Posterior cingulate gyrus (tissue), 11 donors: ENCODE measurements at places on chromosomes 16 and 17.

- no peak for DNase-seq
Observed at GRCh38 chr17:1865252-1866037, 35.6 kb downstream of the RPA1 start.

GRCh38 chr17:44786551-44787081 is 27.8 kb downstream of the ADAM11 start:
- no peak for DNase-seq

- DNase-seq: no peak
Observed at GRCh38 chr16:85448557-85449190, 164.4 kb upstream of the GSE1 start.

- DNase-seq: peak; percentile 76
Observed at GRCh38 chr16:66335704-66336329, 30.7 kb upstream of the CDH5 start.

DNA sequence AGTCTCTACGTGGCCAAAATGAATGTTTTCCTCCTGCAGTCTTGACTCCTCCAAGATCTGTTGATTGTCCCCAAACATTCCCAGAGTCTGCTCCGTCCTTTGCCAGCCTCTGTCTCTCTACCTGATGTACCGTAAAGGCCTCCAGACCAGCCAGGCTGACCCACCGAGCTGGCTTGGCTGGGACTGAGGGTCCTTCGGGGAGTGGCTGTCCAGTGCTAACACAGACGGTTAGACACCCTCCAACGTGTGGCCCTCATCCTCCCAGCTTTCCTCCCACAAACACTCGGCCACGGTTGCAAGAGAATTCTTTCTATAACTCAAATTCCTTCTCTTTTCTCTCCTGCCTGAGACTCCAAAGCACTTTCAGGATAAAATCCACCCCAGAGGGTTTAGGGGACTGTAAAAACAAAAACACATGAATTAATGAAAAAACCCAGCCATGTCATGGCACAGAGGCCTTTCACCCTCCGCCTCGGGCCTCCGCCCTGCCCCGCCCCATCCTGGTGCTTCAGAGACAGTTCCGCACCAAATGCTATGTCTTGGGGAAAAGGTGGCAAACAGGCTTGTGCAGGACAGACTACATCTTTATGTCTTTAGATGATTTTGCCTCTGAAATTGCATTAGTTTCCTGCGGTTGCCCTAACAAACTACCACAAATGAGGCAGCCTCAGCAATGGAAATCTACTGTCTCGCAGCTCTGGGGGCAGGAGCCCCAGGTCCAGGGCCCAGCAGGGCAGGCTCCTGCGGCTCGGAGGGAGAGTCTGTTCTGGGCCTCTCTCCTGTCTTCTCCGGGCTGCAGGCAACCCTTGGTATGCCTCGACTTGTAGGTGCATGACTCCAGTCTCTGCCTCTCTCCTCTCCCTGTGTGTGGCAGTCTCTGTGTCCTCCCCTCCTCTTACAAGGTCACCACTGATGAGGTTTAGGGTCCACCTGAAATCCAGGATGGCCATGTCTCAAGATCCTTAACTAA is 72.5 kb upstream of the CBX4 start:
- DNase-seq: no peak

GRCh38 chr16:73176577-73177013 is 128.7 kb upstream of the ZFHX3 start:
- no peak for DNase-seq

- DNase-seq: no peak
Observed at GRCh38 chr17:55814377-55814776, 63.5 kb downstream of the PCTP start.

DNA sequence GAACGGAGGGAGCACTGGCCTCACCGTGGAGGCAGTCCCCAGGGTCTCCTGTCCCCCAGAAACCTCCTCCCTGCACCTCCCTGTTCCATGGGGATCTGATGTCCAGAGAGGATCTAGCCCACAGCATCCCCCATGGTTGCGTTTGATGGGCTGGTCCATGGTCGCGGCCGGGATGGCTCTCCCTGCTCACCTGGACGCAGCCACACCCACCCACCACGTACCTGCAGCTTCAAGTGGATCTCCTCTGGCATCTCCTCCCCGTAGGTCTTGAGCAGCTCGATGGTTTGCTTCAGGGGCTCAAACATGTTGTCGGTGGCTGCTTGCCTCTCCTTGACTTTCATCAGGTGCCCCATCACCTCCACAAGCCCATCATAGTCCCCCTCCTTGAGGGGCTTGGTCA is 47.9 kb downstream of the DNAH17 start:
- no peak for DNase-seq
